Activated T-helper 1 cell treated with anti-CD3 and anti-CD28 coated beads, Interleukin-2, amount 50 U/mL, for 16 hours (primary cell): ENCODE measurements at places on chromosomes 16 and 17.

DNA sequence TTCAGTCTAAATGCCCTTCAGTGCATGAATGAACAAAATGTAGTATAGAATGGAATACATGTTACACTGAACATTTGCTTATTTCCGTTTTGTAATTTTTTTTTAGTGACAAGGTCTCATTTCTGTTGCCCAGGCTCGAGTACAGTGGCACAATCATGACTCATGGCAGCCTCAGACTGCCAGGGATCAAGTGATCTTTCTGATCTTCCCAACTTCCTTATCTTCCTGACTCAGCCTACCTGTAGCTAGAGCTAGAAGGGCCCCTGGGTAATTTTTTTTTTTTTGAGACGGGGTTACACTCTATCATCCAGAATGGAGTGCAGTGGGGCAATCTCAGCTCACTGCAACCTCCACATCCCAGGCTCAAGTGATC, 7.3 kb upstream of the SLX4 start:
- no peak for DNase-seq

DNA sequence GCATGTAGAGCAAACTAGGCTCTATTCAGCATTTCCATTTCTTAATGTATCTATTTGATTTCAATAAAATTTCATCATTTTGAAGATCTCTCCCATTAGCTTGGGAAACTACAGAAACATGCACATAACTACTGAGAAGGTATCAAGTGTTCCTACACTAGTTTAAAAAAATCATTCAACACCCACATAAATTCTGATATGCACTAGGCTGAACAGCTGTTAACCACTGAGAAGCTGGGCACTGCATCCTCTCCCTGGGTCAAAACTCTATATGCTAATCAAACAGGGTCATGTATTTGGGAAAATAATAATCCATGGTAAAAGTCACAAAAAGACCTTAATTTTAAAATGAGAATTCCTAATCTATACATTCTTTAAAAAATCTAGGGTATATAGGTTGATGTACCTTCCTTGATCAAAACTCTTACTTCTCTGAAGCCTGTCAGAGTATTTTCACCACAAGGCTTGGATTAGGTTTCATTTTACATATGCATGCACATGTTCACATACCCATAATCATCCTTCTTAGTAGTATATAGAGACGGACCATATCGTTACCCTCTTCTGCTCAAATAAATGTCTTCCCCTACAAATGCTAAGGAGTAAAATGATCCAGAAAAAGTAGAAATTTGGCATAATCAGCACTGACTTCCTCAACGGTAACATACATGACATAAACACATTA, 57.2 kb downstream of the KANSL1 start:
- no peak for DNase-seq

GRCh38 chr16:89095491-89095951, 1.9 kb downstream of the ACSF3 start:
- no peak for DNase-seq

DNA sequence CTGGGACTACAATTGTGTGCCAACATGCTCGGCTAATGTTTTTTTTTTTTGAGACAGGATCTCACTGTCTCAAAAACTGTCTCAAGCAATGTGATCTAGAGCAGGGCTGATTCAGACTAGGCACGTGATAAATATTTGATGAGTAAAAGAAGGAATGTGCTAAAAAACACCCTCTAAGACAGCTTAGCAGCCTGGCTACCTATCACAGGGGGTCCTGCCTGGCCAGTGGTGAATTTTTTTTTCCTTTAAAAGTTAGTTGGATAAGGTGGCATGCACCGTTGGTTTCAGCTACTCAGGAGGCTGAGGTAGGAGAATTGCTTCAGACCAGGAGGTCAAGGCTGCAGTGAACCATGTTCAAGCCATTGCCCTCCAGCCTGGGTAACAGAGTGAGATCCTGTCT, 14.8 kb upstream of the GPATCH8 start:
- no peak for DNase-seq

DNA sequence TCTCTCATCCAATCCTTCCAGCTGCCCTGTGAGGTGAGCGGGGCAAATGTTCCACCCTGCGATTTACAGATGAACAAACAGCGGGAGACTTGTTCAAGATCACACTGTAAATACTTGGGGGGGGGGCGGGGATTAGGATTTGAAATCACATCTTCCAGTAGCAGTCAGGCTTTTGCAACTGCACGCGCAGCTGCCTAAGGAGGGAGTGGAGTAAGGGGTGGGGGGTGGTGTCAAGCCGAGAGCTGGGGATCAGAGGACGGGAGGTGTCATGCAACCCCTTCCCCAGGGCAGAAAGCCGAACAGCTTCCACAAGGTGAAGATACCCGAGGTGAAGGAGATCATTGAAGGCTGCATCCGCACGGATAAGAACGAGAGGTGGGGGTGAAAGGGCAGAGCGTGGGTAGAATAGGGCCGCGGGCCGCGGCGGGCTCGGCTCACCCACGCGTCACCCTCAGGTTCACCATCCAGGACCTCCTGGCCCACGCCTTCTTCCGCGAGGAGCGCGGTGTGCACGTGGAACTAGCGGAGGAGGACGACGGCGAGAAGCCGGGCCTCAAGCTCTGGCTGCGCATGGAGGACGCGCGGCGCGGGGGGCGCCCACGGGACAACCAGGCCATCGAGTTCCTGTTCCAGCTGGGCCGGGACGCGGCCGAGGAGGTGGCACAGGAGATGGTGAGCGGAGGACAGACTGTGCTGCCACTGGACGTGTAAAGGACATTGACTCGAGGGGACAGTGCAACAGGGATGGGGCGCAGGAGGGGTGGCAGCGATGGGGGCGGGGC, 4.6 kb downstream of the WNK4 start:
- no peak for DNase-seq

- DNase-seq = no peak
These were observed 7.3 kb upstream of the BCAR1 start for GRCh38 chr16:75258807-75259141.

GRCh38 chr17:1144162-1144561, 35.6 kb downstream of the ABR start:
- DNase-seq = no peak

DNA sequence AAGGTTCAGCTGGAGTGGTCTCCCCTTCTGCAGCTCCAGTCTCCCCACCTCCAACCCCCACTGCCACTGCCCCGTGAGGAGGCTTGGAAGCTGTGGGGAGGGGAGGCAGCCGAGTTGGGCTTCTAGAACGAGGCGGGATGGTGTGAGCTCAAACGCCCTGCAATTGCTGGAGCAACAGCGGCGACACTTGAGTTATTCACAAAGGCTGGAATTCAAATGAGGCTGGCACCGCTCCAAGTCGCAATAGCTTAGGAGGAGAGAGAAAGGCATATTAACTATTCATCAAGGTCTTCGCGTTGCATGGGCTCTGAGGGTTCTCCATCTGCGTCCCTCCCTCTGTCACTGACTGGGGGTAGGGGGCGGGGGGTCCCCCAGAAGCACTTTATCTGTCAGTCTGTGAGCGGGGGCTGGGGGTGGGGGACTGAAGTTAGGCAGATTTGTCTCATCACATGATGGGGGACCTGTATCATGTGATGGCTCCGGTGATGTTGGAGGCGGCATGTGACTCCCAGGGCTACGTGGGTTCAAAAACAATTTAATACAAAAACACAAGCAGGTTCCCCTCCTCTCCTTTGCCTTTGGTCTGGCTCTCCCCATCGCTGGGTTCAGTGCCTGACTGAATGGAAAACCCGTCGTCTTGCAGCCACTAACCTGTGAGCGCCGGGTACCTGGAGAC, 70.5 kb downstream of the RBBP6 start:
- no peak for DNase-seq

DNA sequence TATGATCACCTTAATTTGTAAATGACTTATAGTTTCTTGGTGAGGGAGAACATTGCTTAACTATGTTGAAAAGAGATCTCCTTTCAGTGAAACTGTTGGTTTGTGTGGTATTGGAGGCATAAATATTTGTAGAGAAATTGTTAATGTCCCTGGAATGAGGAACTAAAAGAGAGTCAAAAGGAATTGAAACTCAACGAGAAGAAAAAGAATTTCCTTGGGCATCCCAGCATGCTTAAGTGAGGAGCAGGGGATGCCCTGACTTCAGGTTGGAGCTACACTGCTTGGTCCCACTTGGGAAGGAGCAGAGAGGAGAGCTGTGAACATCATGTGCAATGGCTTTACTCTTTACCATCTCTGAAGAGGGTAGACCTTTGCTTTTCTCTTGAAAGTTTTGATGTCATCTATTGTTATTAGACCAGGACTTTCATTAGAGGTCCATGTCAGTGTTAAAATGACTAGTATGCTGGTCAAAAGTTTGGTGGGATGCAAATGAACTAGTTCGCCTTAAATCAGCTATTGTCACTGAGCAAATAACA, 21.7 kb downstream of the KRT23 start:
- no peak for DNase-seq

GRCh38 chr16:1010251-1010650, 28.7 kb downstream of the SOX8 start:
- no peak for DNase-seq

- no peak for DNase-seq
These were observed 684 bp upstream of the RSAD1 start for GRCh38 chr17:50477976-50478375.

DNA sequence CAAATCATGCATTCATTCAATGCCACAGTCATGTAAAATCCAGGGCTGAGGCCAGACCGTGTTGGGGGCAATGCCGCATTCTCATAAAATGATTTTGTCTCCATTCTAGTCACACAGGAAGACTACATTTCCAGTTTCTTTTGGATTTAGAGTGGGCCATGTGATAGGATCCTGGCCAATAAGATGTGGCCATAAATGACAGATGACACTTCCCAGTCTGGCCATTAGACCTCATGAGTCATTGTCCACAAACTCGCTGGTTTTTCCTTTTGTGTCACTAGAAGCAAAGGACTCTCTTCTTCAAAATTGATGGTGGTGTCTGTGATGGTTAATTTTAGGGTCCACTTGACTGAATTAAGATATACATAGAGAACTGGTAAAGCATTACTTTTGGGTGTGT, 352.3 kb downstream of the UTP18 start:
- DNase-seq = no peak
